NCI-H460 (cell line): ENCODE measurements at places on chromosomes 6 and 20.

GRCh38 chr20:6954219-6954618, 186.7 kb downstream of the BMP2 start:
- DNase-seq: no peak

DNA sequence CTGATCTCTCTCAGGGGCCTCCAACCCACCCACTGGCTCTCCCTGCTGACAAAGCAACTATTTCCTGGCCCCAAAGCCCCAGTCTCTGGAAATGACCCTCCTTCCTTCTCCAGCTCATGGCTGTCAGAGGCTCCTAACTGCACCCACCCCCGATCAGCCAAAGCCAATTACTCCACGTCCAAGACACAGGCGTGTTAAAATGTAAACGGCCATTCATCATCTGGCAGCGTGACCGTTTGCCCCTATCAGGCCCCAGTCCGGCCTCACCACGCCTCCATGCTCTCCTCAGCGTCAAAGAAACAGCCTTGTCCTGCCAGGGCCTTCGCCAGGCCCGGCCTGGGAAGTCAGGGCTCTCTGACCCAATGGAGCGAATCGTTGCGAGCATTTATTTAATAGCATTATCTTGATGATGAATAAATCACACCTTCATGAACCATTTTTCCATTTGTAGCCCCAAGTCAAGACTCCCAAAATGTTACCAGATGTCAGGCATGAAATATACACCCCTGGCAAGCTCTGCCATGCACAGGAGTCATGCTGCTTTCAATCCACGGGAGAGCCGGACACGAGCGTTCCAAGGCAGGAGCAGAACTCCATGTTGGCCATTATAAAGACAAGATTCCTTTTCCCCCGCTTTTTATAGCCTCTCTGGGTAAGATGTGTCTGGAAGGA, 17.7 kb downstream of the RIPOR3 start:
- no peak for DNase-seq

GRCh38 chr20:63402181-63402859, 41.2 kb upstream of the CHRNA4 start:
- no peak for DNase-seq

DNA sequence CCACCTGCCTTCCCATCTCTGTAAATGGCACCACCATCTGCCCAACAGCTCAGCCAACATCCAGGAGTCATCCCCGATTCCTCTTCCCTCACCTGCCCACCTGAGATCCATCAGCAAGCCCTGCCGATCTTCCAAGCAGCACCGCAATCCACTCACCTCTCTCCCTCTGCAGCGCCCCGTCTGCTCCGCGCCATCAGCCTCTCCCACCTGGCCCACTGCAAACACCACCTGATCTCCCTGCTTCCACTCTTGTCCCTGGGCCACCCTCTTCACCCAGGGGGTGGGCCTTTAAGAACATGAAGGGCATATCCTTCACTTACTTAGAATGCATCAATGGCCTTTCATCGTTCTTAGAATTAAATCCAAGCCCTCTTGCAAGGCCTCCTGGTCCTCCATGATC, 457.3 kb upstream of the SULF2 start:
- DNase-seq: no peak

DNA sequence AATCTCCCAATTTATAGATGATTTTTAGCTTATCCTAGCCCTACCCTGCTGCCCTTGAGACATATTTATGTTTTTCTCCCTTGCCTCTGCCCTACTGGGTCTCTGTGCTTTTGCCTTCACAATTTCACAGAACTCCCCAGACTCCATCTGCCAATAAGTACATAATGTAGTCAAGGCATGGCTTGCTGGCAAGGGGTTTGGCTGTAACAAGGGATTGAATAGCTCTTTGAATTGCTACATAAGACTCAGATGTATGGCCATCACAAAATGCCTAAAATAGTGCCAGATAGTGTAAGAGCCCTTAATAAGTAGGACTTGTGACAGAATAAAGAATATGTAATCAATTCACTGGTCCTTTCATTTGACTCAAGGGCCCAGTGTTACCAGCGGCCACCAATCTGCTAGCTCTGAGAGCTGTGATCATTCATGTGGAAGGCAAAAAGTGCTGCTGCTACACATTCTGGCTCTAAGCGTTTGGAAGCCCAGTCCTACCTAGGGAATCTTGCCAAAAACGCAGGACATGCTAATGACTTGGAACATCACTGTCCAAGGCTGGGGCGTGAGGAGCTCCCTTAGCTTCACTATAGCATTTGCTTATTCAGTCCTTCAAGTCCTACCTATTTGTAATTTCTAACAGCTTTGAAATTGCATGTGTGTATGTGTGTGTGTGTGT, 20.5 kb downstream of the CLVS2 start:
- DNase-seq: no peak

DNA sequence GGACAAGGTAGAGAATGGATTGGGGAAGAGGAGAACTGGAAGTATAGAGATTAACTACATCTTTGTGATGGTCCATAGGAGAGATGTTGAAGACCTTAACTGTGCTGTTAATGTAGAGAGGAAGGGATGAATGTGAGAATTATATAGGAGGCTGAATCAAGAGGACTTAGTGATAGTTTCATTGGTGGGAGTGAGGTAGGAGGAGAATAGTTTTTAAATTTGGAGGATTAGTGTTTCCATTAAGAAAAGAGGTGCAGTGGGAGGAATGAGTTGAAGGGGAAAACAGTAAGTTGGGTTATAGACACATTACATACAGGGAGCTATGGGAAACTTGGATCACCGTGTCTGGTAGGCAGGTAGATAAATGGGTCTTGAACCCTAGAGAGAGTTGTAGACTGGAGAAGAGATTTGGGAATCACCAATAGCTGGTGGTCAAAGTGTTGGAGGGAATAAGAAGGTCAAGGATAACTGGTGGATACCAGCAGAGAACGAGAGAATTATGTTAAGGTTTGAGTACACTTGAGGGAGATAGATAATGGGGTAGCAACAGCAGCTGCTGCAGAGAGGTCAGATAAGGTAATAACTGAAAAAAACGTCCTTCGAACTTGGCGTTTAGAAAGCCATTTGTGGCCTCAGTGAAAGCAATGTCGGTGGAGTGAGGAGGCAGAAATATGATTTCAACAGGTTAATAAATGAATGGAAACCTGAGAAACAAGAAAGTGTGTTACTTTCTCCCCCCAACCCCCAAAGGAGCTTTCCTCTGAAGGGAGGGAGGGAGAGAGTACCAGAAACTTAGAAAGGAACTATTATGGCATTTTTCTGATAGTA, 3.1 kb downstream of the C6orf89 start:
- DNase-seq: no peak
